Myocyte (in vitro differentiated cells): ENCODE measurements at places on chromosomes 11 and 22. TPM values are rescaled to one million over a fixed set of nuclear protein-coding genes. Genes with fewer than 3 reads are reported as not detected.

DNA sequence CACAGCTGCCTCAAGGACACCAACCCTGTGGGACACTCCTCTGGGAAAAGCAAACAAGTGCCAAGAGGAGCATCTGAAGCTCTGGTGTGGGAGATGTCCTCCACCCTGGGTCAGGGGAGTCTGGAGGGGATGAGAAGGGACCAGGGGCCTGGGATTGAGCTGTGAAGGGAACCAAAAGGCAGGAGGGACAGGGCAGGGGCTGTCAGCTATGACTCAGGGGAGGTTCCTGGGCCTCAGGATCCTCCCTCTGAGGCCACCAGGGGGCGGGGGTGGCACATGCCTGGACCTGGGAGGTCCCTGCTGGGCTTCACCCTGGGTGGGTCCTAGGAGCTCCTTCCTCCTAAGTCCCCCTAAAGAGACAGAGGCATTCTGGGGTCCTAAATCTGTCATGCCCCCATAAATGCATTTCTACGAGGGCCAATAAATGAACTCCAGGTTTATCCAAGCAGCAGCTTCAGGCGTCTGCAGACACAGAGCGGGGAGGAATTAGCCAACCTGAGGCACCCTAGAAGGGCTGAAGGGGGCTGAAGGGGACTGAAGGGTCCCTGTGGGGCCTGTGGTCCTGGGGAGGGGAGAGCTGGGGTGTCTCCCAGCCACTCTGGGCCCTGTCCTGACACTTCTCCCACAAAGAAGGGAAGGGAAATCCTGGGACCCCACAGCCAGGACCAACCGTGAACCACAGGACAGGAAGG lies 31.9 kb upstream of the IGLL5 start:
- DNase-seq: peak; percentile 12

GRCh38 chr22:26970809-26971394 lies 313.5 kb downstream of the MIAT start:
- DNase-seq: no peak

DNA sequence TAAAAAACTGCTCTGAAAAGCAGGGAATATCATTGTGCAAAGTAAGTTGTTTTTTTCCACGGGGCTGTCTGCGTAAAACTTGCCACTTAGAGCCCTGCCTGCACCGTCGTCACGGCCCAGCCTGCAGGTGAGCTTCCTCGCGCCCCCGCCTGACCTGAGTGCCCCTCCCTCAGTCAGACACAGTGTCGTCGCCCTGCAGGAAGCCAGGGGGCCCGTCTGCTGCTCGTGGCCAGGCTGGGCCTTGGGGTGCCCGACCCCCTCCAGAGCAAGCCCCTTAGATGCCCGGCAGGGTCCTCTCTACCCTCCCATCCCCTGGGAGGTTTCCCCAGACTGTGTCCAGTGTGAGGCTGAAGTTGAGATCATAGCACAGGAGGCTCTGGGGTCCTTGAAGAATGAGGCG lies 31.6 kb downstream of the SBF1 start:
- no peak for DNase-seq

GRCh38 chr22:50489363-50490243 lies 2.9 kb downstream of the MIOX start:
- DNase-seq: no peak

DNA sequence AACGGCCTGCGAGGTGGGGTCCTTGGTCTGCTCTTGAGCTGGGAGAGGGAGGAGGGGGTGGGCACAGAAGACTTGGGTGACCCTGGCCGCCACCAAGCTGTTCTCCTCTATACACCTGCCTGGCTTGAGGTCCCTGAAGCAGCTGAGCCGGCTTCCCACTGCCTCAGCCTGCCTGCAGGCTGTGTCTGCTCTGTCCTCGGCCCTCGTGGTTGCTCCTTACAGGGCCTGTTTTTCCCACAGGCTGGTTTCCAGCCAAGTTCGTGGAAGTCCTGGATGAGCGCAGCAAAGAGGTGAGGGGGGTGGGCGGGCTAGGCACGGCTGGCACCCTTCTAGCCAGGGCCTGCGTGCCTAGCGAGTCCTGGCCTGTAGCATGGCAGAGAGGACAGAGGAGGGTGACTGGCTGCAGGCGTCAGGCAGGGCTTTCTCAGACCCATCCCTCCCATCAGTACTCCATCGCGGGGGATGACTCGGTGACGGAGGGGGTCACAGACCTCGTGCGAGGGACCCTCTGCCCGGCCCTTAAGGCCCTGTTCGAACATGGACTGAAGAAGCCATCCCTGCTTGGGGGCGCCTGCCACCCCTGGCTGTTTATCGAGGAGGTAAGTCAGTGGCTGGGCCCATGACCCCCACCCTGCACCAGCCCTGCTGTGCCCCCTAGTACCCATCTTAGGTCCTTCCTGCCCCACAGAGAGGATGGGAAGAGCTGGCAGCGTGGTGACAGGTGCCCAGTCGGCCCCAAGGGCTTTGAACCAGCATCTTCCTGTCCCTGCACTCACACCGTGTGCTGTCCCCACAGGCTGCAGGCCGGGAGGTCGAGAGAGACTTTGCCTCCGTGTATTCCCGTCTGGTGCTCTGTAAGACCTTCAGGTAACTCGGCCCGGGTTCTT lies 37.7 kb downstream of the SGSM3 start:
- no peak for DNase-seq

GRCh38 chr11:87871056-87871455 lies 304.2 kb downstream of the RAB38 start:
- no peak for DNase-seq

DNA sequence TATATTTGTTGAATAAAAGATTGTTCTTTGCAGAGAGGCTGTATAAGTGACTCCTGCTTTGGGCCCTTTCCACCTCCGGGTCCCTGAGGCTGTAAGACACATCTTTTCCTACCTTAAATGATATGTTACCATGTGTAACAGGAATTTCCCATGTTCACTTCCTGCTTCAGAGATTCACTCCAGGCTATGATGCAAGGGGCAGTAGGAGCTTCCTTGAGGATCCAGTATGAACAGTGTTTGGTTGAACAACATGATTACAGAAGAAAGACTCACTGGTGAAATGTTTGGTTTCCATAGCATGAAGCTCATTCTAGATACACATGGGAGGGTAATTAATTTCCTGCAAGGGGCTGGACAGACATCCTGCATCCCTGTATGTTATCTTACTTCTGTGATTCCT lies 25.6 kb upstream of the ZDHHC13 start:
- no peak for DNase-seq

- DNase-seq: no peak
Measured at GRCh38 chr11:16956538-16957153, 57.6 kb downstream of the PLEKHA7 start.

DNA sequence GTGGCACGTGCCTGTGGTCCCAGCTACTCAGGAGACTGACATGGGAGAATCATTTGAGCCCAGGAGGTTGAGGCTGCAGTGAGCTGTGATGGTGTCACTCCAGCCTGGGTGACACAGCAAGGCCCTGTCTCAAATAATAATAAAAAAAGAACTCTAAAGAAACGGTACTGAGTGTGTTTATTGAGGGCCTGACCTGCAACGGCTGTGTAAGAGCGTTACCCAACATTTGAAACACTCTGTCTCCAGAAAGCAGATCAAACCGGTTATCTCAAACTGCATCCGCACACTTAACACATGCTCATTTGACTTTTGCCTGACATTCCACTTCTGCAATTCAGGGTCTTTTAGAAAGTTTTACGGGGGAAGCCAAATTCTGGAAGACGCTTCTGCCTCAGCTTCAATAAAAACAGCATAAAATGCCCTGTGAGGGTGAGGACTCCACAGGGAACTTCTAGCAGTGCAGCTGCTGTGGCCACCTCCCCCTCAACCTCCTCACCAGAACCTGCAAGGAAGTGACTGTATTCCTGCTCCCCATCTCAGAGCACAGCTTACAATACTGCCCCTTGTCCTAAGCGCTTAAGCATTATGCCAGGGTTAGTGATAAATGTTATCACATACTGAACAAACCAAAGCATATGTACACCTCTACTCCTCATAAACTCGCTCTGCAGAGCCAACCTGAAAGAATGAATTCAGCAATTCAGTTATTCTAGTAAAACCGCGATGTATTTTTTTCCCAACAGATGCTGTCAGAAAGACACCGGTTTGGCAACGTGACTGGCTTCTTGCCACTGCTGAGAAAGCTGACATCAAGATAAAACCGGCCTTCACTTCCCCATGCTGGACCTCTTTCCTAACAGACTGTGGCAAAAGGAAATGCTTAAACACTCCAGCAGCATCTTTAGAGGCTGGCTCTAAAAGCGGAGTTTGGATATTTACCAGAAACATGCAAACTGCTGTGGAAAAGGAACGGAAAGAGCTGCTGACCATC lies 52.2 kb downstream of the PRDM10 start:
- no peak for DNase-seq

- no peak for DNase-seq
Measured at GRCh38 chr11:6629892-6630631, 10.8 kb upstream of the TPP1 start.

GRCh38 chr22:20727118-20728015 lies 46.5 kb upstream of the SERPIND1 start:
- no peak for DNase-seq

GRCh38 chr11:57466680-57467079 lies 6.4 kb downstream of the RTN4RL2 start:
- no peak for DNase-seq

DNA sequence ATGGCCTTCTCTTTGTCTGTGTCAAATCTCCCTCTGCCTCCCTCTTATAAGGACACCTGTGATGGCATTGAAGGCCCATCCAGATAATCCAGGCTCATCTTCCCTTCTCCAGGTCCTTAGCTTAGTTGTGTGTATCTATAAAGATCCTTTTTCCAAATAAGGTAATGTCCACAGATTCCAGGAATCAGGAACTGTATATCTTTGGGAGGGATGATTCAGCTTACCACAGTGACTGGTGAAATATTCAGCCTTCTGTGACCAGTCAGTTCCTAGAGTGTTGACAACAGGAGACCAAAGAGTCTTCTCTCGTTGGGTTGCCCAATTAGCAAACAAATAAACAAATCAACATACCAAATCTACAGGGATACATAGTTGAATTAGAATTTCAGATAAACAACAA lies 175.8 kb downstream of the MPPED1 start:
- DNase-seq: no peak

The CHRM4 gene
- total RNA-seq: 0.19 TPM in 1 of 2 replicates, not detected in the other

The OR51B5 gene
- total RNA-seq: 0.21 and 0.29 TPM in 2 replicates

The BIK gene
- not detected in 2 replicates for total RNA-seq

The CYTH4 gene
- not detected in 2 replicates for total RNA-seq

The ZNF214 gene
- 1.9 and 2.8 TPM in 2 replicates for total RNA-seq

The MMP12 gene
- total RNA-seq: not detected in 2 replicates

The F2 gene
- not detected in 2 replicates for total RNA-seq

The FOSL1 gene
- 7.5 and 11.6 TPM in 2 replicates for total RNA-seq
